Hematopoietic multipotent progenitor cell treated with erythropoietin and hydrocortisone succinate and interleukin-3 and kit ligand, for 6 days (in vitro differentiated cells): ENCODE measurements at places on chromosomes 5 and 9.
A peak's percentile ranks its signal among the peaks of the same experiment; 100 is the strongest.

GRCh38 chr5:126718236-126718868 lies 58.6 kb upstream of the LMNB1 start:
- no peak for DNase-seq

- no peak for DNase-seq
These were observed 32.2 kb downstream of the CWC27 start for GRCh38 chr5:64800926-64801325.

GRCh38 chr5:143311428-143311827 lies 92.1 kb downstream of the NR3C1 start:
- DNase-seq: no peak

GRCh38 chr5:115351356-115352195 lies 55.1 kb upstream of the CCDC112 start:
- no peak for DNase-seq

- DNase-seq: no peak
These were observed 27.3 kb upstream of the COL5A1 start for GRCh38 chr9:134614256-134614655.

GRCh38 chr5:65184780-65185179 lies 296.9 kb downstream of the ADAMTS6 start:
- DNase-seq: no peak

DNA sequence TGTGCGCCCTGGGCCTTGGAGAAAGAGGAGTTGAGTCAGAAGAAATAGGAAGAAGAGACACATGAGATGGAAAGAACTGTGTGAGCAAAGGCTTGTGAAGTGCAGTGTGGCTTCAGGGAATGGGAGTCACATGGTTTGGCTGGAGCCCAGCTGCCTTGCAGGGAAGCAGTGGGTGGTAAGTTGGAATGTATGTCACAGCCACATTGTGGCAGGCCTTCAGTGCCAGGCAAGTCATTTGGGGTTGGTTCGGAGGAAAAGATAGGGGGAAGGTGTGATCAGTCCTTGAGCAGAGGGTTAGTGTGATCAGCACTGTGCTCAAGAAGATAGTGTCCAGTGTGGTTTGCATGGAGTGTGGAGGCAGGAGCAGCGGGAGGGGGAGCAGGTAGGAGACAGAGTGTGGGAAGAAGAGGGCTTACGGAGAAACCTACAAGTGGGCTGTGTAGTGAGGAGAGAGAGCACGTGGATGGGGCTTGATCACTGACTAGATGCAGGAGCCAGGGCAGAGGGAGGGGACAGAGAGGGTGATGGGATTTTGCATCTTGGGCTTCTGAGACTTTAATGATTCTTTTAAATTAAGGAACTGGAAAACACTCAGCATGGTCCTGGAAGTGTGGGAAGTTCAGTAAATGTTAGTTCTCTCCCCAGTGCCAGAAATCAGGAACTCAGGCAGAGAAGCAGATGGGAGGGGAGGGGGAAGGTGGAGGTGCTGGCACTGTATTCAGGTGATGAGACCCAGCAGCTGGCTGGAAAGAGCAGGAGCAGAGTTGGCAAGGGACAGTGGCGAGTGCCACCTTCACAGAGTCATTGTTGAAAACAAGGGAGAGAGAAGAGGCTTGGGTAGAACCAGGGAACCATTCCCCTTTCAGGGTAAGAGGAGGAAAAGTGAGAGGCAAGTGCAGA lies 46.6 kb downstream of the ARHGAP26 start:
- DNase-seq: peak; percentile 77

GRCh38 chr9:982394-983230 lies 6.2 kb downstream of the DMRT3 start:
- no peak for DNase-seq
